ENCODE measurements at places on chromosomes 11 and 22. TPM values are rescaled to one million over a fixed set of nuclear protein-coding genes. Genes with fewer than 3 reads are reported as not detected.

The LRRC55 gene
- not detected for polyA plus RNA-seq

DNA sequence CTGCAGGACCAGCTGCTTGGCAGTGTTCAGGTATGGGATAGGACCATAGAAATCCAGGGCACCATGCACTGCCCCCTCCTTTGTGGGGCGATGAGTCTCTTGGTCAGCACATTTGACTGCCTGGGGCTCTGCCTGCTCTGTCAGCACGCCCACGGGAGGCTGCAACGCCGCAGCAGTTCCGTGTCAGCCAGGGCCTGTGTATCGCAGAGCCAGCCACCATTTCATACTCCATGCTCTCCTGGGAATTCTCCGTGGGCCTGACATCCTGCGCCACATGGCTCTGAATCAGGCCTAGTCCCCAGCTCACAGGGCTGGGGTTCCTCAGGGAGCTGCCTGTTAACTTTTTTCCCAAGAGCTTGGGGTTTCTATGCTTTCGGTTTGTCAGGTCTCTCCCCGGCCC, 16.9 kb upstream of the RELT start:
- H3K4me3 ChIP-seq = no peak overlapping the region
- no peak for DNase-seq
- peaks cover 69% of the 10 kb centered on the region for H3K36me3 ChIP-seq
- no peaks in the 10 kb centered on the region for H3K27me3 ChIP-seq
- H3K27ac ChIP-seq = peak overlapping the region; percentile 69

The PTGDR2 gene
- polyA plus RNA-seq = 0.45 TPM

The KDM4D gene
- polyA plus RNA-seq = 0.94 TPM

DNA sequence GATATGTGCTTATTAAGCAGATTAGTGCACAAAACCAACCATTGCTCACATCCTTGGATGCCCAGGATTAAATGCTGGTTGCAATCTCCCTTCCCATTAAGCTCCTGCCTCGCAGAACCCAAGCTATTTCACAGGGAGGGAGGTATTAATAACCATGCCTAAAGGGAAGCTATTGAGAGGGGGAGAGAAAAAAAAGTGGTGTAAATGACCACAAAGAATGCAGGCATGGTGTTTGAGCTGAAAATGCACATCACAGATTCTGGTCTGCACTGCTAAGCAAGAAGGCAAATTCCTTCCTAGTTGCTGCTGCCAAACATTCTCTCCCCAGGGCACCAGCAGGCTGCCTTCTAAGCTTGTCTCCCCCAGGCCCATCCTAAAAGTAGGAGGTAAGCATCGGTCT, 92.0 kb upstream of the ISX start:
- no peaks in the 10 kb centered on the region for H3K36me3 ChIP-seq
- no peaks in the 10 kb centered on the region for H3K4me1 ChIP-seq
- H3K4me3 ChIP-seq = no peak overlapping the region
- peak; percentile 59 for DNase-seq
- H3K27me3 ChIP-seq = no peaks in the 10 kb centered on the region

GRCh38 chr22:37225481-37225880, 13.2 kb upstream of the SSTR3 start:
- no peaks in the 10 kb centered on the region for H3K27me3 ChIP-seq
- peak; percentile 7 for DNase-seq
- peaks cover 18% of the 10 kb centered on the region for H3K4me1 ChIP-seq
- no peak overlapping the region for H3K4me3 ChIP-seq

All from fibroblast of lung (primary cell).